ENCODE measurements at places on chromosomes 2 and 18. TPM values are rescaled to one million over a fixed set of nuclear protein-coding genes. Genes with fewer than 3 reads are reported as not detected.

GRCh38 chr2:85119900-85120299 is 13.3 kb upstream of the TCF7L1 start:
- DNase-seq: no peak

GRCh38 chr2:15306706-15307105 is 254.4 kb downstream of the NBAS start:
- no peak for DNase-seq

GRCh38 chr2:28360718-28361293 is 31.9 kb upstream of the FOSL2 start:
- DNase-seq: no peak

DNA sequence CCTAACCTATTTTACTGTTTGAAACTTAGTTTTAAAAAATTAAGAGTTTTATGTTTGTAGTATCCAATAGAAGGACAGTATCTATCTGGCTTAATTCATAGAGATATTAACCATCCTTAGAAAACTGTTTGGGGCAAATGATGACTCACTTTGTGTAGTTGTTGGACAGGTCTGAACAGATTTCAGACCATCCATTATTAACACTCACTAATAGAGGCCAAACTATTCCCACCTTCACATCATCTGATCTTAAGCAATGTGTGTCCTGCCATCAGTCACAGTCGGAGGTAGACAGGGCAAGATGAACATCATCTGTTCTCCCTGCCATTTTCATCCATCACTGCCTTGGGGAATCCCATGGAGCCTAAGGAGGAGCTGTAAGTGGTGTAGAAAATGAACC is 164.6 kb upstream of the DCC start:
- peak; percentile 73 for DNase-seq

DNA sequence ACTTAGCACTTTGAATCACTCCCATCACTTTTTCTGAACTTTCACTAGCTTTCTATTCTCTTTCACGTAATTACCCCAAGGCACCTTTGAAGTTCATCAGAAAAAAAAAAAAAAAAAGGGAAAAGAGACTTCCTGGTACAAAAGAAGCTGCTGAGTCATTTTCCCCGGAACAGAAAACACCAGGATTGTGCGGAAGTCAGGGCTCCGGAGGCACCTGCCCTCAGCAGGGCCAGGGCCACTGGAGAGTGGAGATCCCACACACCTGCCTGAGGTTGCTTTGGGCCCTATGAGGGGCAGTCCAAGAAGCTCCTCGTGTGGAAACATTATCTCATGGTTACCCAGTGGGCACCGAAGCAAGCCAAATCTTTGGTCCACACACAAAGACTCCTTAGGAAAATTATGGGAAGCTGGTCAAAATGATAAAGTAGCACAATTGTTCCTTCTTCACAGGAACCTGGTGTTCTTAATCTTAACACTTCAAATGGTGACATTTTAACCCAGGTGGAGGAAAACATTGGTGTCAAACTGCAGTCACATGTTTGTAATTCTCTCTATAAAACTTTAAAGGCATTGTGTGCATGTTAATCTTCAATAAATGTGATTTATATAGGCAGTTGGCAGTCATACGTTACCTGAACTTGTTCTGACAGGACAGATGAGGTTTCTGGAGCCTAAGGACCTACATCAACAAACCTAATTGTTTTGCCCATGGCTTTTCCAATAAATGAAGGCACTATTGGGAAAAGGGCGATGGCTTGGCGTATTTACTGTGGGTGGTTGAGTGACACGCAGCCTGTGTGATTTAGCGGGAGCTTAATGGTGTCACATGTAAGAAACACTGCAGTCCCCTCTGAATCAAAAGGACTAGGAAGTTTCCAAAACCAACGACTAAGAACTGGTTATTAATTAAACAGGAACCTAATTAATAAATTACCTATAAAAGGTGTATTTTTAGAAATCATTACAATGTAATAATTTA is 23.4 kb upstream of the FAM110C start:
- DNase-seq: no peak

DNA sequence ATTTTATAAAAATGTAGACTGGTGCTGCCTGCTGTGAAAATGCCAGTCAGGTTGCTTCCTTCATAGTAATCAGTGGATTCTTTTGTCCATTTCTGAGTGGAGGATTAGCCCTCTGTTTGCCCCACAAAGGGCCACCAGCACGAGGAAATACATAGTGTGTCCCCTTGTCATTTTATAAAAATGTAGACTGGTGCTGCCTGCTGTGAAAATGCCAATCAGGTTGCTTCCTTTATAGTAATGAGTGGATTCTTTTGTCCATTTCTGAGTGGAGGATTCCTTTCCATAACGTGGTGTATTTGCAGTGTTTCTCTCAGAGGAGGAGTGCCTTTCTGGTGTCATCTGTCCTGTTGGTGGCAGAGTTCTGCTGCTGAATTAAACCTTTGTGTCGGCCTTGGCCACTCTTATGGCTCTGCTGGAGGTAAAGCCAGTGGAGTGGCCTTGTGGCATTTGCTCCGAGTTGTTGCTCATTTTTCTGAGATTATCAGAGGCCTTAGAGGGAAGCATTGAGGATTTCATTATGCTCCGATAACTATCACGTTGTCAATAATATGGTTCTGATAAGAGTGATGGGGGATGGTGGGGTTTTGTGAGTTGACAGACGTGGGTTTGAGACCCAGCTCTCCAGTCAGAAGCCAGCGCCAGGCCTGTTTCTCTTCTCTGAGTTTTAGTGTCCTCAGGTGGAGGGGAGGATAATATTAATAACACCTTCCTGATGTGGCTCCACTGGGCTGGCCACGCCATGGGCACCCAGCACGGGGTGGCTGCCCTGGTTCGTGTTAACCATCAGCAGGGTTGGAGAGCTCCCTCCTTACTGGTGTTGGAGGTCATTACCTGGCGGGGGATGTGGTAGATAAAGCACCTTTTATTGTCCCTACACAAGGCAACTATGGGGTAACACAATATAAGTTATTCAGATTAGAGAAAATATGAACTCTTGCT is 96.6 kb downstream of the NEDD4L start:
- DNase-seq: no peak

DNA sequence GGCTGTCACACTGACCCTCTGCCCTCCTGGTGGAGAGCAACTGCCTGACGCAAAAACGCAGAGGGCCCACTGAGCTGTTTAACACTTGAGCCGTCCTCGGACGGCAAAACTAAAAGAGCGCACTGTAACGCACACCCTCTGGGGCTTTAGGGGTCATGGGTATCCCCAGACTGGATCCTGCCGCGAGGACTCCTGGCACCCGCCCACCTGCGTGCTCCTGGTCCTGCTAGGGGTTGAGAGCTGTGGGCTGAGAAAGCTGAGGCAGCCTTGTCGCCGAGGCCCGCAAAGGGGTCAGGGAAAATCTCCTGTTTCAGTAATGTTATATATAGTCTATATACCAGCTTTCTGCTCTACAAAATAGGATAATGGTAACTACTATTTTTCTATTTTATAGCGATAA is 39.1 kb downstream of the MDH1 start:
- no peak for DNase-seq

GRCh38 chr18:74222710-74223494 is 68.9 kb downstream of the CYB5A start:
- DNase-seq: no peak

- no peak for DNase-seq
Observed at GRCh38 chr2:216074380-216074779, 7.2 kb downstream of the PECR start.

GRCh38 chr2:86632672-86633071 is 9.0 kb upstream of the RNF103 start:
- peak; percentile 6 for DNase-seq

GRCh38 chr2:212387146-212387545 is 151.5 kb downstream of the ERBB4 start:
- no peak for DNase-seq

DNA sequence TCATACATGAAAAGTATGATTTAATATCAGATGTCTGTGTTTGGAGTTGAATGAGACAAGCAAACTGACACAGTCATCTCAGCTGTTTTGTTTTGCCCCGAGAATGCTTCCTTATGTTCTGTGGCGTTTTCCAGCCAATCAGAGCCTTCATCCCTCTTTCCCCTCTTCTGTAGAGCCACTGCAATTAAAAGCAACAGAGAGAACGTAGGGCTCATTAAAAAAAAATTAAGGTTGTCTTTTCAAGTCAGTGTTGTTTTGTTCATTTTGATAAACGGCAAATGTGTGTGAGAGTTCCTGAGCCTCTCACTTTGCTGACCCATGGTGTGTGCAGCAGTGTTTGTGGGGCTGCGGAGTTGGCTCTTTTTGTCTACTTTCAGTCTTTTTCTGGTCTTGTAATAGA is 216.0 kb downstream of the FHOD3 start:
- DNase-seq: no peak

GRCh38 chr2:53786705-53787613 is at the start of the genes ASB3 and ERLEC1:
ASB3 (minus strand) TSS chr2:53786953; CDS start chr2:53765572, 21,381 bp downstream.
ERLEC1 (plus strand) TSS chr2:53787044; CDS start chr2:53787211, 167 bp downstream.
- peak; percentile 53 for DNase-seq

DNA sequence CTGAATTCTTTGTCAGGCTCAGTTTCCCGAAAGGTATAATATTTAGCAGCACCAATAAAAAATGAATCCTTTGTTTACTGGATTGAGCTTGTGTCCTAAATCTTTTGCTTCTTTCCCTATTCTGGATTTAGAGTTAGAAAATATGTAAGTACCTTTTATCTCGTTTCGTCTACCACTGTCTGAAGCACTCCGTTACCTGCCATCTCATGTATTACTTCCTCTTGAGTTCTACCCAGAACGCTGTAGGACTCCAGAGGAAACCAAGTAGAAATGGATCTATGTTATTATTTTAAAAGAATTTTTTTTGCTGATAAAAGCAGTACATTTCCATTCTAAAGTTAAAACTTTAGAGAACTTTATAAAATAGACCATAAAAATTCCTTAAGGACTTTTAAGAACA is 13.5 kb downstream of the ANKRD12 start:
- DNase-seq: no peak

GRCh38 chr2:159292157-159292556 is 5.7 kb upstream of the WDSUB1 start:
- DNase-seq: no peak

- DNase-seq: no peak
Observed at GRCh38 chr18:5068851-5069250, 128.2 kb downstream of the AKAIN1 start.

DNA sequence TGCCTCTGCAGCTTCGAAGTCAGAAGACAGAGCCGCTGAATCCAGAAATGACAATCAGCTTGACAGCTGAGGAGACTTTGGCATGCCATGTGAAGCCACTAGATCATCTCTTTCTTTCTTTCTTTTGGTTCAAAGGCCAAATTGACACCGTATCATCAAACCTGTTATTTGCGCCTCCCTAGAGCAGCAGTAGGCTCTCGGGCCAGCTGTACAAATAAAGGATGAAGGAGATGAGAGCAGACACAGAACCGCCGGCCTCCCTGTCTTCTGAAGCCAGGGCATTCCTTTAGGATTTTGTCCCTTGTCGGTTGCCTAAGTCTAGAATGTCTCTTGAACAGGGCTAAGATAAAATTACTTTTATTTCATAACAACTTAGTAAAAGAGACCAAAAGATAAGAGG is 36.8 kb downstream of the COL4A4 start:
- no peak for DNase-seq

DNA sequence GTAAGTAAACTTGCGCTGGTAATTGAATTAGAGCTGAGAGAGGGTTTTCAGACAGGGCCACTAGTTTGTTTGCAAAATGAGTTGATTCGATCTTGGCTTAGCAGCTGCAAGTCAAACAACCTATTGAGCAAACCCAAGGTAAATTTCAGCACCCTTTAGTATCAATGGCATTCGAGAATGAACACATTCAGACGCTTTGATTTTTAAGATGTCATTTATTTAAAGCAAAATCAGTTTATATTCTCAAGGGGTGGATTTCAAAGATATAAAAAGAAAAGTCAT is 44.2 kb downstream of the TGIF1 start:
- DNase-seq: no peak

GRCh38 chr18:57436191-57436964 is 1.2 kb downstream of the ONECUT2 start:
- DNase-seq: no peak

- no peak for DNase-seq
Observed at GRCh38 chr18:48700446-48700845, 161.6 kb downstream of the CTIF start.

DNA sequence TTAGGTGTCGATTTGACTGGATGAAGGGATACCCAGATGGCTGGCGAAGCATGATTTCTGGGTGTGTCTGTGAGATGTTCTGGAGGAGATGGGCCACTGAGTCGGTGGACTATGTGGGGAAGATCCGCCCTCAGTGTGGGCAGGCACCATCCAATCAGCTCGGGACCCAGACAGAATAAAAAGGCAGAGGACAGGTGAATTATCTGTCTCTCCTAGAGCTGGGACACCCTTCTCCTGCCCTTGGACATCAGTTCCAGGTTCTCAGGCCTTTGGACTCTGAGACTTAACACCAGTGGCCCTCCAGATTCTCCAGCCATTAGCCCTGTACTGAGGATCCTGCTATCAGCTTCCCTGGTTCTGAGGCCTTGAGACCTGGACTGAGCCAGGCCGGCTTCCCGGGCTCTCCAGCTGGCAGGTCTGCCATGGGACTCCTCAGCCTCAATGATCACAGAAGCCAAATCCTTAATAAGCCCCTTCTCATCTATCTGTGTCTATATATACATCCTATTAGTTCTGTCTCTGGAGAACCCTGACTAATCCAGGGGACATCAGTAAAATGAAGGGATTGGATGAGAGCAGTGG is 11.7 kb downstream of the PROC start:
- DNase-seq: no peak

DNA sequence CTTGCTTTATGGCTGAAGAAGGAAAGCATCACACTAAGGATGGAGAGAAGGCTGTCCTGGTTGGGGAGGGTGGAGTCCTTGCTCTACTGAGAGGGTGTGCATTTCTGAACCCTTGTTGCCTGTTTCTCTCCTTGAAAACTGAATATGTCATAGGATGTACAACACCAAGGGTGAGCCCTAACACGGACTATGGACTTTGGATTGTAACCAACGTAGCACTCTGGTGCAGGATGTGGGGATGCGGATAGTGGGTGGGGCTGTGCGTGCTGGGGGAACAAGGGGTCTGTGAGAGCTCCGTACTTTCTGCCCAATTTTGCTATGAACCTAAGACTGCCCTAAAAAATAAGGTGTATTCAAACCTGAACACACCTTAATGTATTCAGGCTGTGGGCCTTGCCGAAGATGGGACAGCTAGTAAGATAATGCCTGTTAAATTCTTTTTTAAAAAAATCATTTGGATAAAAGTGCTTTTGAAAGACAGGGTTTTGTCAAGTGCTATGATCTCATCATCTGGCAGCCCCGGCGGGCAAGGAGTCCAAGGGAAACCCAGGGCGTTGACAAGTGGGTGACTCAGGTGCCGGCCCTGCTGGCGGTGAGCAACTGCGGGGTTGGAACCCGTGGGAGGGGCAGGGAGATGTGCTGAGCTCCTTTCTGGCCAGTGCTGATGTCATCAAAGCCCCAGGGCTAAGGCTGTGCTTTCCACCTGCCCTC is 54.0 kb downstream of the GATA6 start:
- DNase-seq: peak; percentile 93

GRCh38 chr18:55787536-55788073 is 199.6 kb upstream of the TCF4 start:
- DNase-seq: no peak

Gene DNMT3A
- total RNA-seq: 8.0 TPM

Gene CDH2
- total RNA-seq: 0.25 TPM

Gene TWIST2
- 24.1 TPM for total RNA-seq

Gene SNRNP200
- total RNA-seq: 94.9 TPM

Gene NEU4
- total RNA-seq: not detected

Gene PTRHD1
- total RNA-seq: 17.8 TPM

Gene HOXD9
- total RNA-seq: 0.14 TPM

Gene MAP2
- 9.1 TPM for total RNA-seq

Gene PPP1R1C
- total RNA-seq: 7.3 TPM

Gene CIAO1
- total RNA-seq: 59.5 TPM

Gene PTPN2
- 42.0 TPM for total RNA-seq

Gene ICOS
- total RNA-seq: not detected

Gene MYO7B
- total RNA-seq: 0.07 TPM

Gene REG3A
- not detected for total RNA-seq

Gene TYMS
- total RNA-seq: 48.0 TPM
